Hematopoietic multipotent progenitor cell treated with erythropoietin and hydrocortisone succinate and interleukin-3 and kit ligand, for 17 days (in vitro differentiated cells): ENCODE measurements at places on chromosomes 2 and 18.

DNA sequence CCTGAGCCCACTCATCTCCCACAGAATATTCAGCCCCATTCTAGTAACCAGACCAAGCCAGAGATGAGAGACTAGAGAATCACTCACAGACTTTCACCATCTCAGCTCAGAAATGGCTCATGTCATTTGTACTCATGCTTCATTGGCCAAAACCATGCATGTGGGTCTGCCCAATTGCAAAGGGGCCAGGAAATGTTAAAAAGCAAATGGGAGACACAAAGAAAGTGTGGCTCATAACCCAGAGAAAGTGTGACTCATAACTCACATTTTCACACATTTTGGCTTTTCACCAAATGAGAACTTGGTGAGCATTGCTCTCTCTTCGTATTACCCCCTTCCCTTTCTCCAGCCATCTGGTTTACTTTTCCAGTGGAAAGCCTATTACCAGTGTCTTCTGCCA is 66.2 kb downstream of the MDH1 start:
- no peak for DNase-seq

DNA sequence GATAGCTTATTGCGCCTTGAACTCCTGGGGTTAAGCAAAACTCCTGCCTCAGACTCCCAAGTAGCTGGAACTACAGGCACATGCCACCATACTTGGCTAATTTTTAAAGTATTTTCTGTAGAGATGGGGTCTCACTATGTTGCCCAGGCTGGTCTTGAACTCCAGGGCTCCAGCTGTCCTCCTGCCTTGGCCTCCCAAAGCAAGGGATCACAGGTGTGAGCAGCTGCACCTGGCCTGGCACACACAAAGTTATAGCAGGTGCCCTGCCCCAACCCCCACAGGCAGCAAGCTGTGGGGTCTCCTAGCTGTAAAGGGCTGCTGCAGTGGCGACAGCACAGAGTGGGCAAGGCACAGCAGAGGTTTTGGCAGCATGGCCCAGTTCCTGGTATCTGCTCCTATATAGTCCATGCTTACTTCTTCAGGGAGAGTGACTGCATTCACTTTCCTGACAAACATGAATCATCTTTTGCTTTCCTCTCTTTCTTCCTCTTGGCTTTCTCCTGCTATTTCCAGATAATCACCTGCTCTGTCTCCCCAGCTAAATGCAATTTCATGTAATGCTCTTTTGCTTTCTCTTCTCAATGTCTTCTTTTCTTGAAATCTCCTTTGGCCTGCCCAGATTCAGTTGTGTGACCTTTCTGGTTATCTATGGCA is 27.3 kb upstream of the METAP1D start:
- no peak for DNase-seq

DNA sequence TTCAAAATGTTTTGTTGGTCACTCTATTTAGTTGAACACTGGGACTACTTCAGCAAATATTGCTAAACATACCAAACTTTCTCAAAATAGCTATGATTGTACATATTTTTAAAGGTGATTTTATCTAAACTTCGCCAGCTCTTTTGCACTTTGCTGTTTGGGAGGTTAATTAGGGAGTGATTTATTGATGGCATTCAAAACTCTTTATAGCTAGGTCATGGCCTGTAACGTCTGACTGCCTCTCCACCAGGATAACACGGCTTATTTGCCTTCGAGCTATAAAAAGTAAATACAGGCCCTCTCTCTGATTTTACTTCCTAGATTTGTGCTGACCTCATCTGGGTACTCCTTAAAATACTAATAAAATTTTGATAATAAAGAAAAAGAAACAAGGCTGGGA is 931.9 kb downstream of the DCDC2C start:
- DNase-seq = no peak

GRCh38 chr2:723761-724160 is 46.6 kb upstream of the TMEM18 start:
- no peak for DNase-seq

- no peak for DNase-seq
Measured at GRCh38 chr2:13255485-13255884, 538.7 kb downstream of the TRIB2 start.

GRCh38 chr2:29582062-29582461 is 339.3 kb downstream of the ALK start:
- no peak for DNase-seq

DNA sequence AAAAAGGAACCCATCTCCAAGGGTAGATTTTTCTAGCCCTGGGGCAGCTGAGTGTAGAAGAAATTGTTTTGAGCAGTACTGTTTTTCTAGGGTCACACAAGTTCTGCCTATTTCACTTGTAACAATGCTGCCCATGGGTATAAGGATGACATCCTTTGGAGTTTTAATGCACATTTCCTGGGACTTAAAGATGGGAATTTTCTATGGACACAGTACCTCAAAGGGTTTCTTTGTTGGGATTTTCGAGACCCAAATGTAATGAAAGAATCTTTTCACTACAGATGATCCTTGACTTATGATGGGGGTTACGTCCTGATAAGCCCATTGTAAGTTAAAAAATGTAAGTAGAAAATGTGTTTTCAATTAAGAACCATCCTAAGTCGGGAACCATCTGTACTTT is 31.8 kb downstream of the CDC42EP3 start:
- DNase-seq = no peak

DNA sequence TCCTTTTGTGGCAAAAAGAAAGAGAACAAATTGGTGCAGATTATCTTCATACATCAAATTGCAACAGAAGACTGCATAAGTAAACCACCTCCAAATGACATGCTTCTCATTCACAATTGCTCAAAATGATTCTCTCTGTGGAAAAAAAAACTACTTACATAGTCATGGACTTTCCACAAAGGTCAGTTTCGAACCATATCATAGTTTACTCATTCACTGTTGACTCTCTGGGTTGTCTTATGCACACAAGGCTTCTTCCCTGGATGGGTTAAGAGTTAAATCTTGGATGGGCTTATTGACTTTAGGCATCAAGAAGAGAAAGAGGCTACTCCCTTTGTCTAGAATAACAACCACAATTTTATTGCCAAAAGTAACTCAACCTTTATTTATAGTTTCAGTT is 91.3 kb upstream of the RAB27B start:
- no peak for DNase-seq

DNA sequence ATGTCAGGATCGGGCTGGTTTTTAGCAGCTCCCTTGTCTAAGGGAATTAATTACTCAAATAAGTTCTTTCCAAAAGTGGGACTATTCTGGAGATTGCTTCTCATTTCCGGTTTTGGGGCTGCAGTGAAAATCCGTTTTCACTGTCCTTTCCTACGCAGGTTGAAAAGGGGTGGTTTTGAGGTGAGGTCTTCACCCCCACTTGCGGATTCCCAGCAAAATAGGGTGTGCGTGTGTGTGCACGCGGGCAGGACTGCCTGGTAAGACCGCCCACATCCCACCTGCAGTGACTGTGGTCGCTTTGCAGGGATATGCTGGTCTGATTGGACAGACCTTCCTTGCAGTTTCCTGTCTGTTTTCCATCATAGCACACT is 472 bp upstream of the PLEKHM3 start:
- DNase-seq = no peak

GRCh38 chr2:106892048-106892447 is 6.1 kb upstream of the ST6GAL2 start:
- no peak for DNase-seq

DNA sequence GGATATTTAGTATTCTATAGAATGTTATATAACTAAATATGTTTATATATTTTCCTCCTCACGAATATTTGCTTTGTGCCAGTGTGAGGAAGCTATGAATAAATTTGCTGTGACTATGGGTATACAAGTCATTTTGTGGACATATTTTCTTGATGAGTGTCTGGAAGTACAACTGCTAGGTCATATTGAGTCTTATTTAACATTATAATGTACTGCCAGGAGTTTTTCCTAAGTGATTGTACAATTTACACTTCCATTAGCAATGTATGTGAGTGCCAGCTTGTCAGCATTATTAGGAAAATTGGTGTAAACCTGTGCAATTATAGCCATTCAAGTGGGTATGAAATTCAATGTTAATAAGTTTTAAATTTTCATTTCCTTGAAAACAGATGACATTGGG is 1328.9 kb upstream of the TMEFF2 start:
- DNase-seq = no peak

GRCh38 chr2:177554365-177554764 is 161.8 kb downstream of the AGPS start:
- peak; percentile 54 for DNase-seq

DNA sequence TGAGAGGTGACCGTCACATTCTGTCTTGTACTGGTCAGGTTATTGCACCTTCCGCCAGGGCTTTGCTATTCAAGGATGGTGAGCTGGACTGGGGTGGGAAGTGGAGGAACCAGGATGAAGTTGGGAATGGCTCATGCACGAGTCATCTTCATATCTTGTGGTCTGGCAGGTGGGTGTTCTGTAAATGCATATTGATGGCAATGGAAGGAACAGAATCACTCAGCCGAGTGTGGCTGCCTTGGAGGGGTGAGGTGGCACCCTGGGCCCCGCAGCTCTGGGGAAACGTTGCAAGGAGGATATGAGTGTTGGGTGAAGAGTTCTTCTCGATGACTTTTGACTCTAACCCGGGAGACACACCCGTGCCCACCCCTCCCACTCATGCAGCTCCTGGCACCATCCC is 1.2 kb downstream of the NEU2 start:
- DNase-seq = no peak

GRCh38 chr2:219844401-219845091 is 217.1 kb downstream of the SLC4A3 start:
- no peak for DNase-seq

DNA sequence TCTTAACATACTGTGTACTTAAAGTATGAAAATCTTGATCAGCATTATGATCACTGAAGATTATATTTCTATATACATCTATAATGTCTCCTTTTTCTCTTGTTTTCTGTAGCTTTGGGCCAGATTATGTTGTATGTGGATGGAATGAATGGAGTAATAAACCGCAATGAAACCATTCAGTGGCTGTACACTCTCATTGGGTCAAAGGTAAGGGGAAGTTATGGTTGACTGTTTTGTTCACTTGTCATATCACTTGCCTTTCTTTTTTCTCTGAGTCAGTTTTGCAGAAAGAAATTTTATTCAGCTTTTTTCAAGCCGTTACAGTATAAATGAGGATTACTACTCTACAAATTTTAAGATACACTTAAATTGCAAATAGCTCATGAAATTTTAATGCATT is 252.5 kb downstream of the TPGS2 start:
- DNase-seq = no peak

DNA sequence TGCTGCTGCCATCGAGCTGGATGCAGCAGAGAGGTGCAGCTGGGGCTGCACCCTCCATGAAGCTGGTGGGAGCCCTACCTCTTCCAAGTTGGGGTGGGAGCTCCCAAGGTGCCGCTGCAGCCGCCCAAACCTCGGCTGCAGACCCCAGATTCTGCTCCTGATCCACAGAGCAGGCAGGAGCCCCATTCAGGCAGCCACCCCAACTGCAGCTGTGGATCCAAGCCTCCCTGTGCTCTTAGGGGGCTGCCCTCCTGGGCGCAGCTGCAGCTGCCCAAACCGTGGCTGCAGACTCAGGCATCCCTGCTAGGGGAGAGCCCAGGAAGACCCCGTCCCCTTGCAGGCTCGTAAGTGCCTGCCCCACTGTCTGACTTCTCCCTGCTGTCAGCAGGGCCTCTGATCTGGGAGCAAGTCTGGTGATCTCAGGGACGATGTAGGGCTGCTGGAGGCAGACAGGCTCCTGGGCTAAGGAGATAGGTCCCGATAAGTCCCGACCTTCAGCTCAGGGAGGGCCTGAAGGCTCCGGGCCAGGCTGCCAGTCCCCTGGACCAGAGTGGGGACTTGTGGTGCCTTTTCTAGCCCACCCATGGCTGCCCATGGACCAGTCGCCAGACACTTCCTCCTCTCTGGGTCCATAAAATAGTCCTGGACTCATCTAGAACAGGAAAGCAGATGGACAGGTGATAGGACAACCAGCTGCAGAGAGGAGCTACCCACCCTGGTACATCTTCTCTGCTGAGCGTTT is 767.1 kb upstream of the CDH7 start:
- no peak for DNase-seq

DNA sequence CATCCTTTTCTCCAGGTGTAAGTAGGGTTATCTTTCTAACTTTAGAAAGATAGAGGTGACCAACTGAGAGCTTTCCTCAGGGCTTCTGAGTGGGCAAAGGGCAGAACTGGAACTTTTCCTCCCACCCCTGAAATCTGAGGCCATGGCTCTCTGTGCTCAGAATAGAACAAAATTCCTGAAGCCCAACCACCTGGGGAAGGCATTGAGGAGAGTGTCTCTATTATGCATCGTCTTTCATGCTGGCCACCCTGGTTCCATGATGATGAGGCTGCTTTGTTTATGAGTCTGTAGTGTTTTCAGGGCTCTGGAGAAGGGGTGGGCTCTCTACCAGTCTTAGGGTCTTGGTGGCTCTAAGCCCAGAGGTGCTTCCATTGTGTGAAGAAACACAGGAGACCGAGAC is 30.7 kb upstream of the IL1R1 start:
- DNase-seq = no peak

DNA sequence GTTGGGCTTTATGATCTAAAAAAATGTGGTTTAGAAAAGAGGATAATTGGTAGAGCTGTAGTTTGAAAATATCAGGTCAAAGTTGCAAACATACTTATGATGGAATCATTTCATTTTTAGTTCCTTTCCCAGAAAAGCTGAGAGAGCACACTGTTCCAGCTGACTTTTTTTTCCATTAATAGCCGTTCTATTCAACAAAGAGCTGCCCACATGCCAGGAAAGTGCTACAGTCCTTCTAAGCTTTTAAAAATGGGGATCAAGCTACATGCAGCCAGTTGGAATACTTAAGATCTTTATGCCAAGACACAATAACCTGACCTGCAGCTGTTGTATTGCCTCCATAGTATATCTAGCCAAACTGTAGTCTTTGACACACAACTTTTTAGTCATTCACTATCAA is 111.5 kb downstream of the GALNT3 start:
- DNase-seq = no peak

DNA sequence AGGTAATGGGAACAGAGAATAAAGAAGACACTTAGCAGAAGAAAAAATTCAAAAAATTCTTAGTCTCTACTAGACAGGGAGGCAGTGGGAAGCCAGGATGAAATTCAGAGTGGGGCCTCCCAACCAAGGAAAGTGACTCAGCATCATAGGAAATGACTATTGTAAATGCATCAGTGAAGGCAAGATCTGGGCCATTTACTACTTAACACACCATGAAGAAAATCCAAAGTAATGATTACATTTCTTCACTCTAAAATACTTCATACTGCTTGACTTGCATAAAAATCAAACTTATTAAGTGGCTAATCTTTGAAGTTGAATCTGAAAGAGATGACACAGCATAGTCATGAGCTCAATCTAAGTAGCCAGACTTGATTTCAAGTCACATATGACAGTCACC is 405.8 kb upstream of the SLC39A10 start:
- no peak for DNase-seq
